MM.1S (cell line): ENCODE measurements at places on chromosomes 1 and 21.
A peak's percentile ranks its signal among the peaks of the same experiment; 100 is the strongest.

- DNase-seq, result peak; percentile 47
These were observed 14.0 kb downstream of the ATP5PO start for GRCh38 chr21:33901412-33902288.

DNA sequence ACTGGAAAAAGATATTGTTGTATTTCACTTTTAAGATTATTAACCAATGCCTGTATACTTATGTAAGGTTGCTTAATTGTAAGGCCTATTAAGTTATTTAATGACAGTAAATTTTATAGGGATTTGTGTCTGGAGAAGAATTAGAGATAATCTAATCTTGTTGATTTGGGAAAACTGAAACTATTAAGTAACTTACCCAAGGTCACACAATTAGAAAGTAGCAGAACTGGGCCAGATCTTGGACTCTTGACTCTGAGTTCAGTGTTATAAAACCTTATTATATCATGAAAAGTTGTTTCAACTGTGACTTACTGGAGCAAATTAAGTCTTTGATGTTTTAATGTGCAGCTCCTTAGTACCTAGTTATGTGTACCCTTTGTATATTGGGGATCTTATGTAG, 38.5 kb downstream of the CAMTA1 start:
- no peak for DNase-seq

GRCh38 chr21:26032263-26032662, 138.3 kb downstream of the APP start:
- no peak for DNase-seq

DNA sequence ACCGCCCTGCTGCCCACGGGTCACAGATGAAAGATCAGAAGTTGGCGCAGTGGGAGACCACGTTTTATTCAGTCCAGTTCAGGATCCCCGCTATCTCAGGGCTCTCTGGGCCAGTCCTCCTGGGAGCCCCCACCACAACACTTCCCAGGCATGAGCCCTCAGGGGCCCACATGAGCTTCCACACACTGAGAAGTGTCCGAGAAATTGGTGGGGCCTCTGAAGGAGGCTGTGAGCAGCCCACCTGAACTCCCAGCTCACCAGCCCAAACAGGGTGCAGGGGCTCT, 12.1 kb downstream of the TRIM46 start:
- no peak for DNase-seq

DNA sequence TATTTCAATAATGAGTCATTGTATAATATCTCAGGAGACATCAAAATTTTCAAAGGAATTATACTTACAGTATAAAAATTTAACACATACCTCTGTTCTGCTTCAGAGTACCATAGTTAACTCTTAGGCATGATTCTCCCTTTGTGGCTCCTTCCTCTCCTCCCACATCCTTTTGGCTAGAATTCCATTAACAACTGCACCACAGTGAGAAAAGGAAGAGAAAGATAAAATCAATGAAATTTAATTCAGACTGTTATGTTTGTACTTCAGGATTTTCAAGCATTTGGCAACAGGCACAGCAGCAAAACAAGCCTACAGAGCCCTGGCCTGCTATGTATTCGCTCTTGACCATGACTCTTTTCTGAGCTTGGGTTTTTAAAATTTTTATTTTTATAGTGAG, 57.2 kb upstream of the SGIP1 start:
- no peak for DNase-seq

DNA sequence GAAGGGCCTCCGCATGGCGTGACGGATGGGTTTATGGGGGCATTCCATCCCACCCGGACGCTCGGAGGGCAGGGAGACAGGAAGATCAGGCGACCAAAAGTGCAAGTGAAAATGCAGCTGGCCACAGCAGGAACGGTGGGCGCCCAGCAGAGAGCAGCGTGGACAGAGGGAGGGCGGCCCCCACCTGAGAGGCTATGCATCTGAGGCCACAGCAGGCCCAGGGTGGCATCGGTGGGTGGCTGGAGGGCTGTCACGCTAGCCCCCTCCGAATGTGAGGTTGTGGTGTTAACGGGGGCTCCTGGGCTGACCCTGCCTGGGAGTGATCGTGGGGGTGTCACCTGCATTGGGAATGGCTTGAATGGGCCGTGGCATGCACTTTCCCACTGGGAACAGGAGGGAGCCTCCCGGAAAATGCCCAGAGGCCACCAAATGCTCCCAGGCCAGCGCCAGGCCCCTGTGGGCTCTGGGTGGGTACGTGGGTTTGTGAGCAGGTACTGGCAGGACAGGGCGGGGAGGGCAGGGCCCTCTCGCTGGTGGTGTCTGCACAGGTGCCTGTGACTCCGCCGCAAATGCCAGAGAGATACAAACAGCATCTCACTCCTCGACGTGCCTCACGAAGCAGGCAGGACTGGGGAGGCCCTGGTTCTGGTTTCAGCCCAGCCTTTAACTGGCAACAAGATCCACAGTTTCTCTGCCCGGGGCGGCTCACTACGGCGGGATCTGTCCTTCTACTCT, 172.8 kb downstream of the PRDM16 start:
- no peak for DNase-seq

GRCh38 chr1:167301355-167301754, 80.7 kb downstream of the POU2F1 start:
- no peak for DNase-seq

DNA sequence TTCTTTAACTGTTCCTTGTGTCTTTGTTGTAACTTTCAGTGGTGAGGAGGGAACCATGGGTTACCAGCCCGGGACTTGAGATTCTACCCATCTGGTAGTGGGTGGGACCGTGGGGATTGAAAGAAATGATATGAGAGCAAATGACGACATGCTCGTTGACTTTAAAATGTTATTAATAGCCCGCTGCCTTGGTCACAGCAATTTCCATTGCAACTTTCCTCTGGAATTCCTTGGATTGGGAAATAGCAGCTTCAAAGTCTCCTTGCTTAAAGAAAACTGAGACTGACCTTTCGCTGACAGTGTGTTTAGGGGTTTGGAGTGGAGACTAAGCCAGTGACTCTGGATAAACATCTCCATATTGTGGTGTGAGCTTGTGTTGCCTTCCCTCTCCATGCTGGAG, 44.2 kb upstream of the MARK1 start:
- no peak for DNase-seq

- DNase-seq, result no peak
These were observed 107.3 kb downstream of the NTMT2 start for GRCh38 chr1:170252851-170253579.

DNA sequence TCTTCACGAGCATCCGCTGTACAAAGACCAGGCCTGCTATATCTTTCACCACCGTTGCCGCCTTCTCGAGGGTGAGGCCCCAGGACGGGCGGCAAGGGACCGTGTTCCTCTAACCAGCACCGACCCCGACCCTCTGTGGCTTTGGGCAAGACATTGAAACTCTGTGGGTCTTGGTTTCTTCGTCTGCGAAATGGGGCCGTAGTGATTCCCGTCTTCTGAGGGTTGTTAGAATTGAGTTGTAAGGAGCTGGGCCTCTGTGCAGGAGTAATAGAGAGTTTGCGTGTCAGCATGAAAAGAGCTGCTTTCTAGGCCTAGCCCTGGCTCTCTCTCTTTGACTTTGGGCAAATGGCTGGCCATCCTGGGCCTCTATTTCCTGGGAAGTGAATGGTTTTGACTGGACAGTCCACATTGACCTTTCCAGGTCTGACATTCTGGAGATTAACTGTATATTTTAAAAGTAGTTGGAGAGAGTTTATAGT, 591 bp downstream of the MRPL37 start:
- peak; percentile 18 for DNase-seq

DNA sequence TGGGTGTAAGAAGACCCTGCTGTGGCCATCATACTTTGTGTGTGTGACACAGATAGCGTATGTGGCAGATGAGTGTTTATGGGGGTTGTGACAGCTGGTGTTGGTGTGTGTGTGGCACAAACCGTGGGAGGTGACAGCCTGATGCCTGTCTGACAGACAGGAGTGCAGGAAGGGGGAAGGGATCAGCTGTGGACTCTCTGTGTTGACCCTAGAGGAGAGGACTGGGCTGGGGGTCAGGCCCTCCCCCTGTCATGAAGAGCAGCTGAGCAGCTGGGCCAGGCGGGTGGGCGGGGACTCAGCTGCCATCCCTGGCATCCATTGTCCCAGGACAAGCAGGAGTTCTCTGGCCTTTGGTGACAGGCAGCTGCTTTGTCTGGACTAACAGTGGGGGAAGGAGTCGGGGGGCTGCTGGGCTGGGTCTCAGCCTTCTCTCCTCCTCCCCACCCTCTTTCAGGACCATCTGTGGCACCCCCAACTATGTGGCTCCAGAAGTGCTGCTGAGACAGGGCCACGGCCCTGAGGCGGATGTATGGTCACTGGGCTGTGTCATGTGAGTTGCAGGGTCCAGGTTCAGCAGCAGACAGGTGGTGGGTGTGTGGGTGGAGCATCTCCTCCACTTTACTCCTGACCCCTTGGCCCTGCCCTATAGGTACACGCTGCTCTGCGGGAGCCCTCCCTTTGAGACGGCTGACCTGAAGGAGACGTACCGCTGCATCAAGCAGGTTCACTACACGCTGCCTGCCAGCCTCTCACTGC, 2.3 kb downstream of the PLK3 start:
- no peak for DNase-seq

GRCh38 chr1:159092036-159092760, 15.6 kb upstream of the AIM2 start:
- no peak for DNase-seq

DNA sequence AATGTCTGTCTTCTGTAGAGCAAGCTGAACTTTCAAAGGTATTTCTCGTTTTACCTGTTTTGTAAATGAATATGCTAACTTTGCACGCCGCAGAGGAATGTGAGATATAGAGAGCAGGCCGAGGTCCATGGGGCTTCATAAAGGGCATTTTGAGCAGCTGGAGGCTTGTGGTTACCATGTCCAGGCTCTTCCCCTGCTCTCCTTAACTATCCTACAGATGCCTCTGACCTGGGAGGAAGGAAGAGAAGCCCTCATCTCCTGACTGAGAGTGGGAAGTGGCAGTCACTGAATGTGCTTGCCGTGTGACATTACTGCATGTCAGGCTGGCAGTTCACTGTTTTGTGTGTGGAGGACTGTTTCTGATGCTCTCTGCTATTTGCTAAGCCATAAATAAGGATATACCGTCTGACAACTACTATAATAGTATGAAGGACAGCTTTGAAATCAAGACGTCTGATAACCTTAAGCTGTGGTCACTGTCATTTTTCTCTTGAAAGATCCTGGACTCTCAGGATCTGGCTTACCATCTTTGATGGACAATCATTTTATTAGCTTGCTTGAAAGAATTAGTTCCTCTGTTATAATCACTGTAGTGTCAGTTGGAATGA, 92.2 kb downstream of the DYRK1A start:
- DNase-seq, result no peak

- DNase-seq, result no peak
These were observed 53.5 kb upstream of the CTTNBP2NL start for GRCh38 chr1:112342558-112342957.

DNA sequence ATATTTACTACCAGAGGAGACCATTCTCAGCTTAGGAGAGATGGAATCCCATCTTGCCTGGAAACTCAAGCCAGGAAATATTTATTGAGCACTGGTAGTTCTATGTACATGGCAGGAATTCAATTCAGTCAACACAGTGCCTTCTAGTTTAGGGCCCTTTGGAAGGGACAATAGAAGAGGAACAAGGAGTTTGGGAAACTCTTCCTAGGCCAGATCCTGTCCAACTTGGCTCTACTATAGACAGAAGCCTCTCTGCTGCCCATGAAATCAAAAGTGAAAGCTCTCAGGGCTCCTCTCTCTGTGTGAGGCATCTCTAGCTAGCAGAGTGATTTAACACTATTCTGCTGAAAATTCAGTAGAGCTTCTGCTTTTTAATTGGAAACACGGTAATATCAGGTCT, 244.6 kb upstream of the MAP1LC3C start:
- peak; percentile 76 for DNase-seq

DNA sequence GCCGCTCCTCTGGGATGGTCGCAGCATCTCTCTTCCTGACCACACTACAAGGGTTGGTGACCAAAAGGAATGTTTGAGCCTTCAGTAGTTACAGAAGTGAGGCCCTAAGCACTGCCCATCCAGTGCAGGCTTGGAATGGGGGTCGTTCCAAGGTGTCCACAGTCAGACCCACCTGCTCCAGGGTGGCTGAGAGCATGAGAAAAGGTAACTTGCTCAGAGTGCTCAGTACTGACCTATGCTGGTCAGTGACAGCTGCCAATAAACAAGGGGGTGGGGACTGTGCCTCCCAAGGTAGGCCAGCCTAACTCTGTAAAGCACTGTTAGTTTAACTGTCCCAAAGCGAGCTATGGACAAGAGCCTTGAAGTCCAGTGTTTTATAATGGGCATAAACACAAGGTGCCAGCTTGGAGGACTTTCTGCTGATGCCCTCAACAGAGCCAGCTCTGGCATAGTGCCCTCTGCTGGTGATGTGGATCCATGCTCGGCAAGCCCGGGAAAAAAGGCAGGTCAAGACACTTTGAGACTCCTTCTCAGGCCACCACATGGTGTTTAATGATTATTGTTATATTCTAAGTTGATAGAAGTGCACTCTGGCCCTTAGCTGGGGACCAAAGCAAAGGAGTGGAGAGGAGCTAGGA, 78.1 kb upstream of the DNAH14 start:
- peak; percentile 75 for DNase-seq

DNA sequence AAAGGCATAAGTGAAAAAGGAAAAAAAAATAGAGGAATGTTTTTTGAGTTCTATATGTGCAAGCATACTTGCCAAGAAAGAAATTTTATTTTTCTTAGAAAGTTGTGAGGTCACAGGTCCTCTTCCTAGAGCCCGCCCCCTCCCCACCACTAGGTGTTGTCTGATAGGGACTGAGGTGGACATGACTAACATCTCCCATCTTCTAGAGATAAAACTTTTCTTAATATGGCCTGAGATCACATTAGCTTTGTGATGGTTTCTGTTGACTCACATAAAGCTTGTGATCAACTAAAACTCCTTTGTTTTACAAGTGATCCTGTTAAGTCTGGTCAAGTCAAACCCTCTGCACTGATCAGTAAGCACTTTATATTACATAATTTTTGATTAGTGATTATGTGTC, 33.4 kb upstream of the CITED4 start:
- DNase-seq, result no peak

DNA sequence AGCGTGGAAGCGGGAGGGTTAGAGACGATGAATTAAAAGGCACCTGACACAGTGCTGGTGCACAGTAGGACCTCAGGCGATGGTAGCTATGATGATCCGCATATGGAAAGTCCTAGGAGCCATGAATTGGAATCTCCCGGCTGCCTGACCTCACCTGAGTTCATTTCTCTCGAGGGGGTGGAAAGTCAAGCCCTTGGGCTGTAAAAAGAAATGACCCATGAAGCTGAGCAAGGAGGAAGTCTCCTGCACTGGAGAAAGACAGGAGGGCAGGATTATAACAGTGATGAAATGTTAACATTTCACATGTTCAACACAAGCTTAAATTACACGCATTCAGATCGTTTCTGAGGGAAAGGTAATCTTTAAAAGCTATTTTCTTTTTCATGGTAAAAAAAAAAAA, 481.2 kb downstream of the MATN1 start:
- DNase-seq, result no peak

DNA sequence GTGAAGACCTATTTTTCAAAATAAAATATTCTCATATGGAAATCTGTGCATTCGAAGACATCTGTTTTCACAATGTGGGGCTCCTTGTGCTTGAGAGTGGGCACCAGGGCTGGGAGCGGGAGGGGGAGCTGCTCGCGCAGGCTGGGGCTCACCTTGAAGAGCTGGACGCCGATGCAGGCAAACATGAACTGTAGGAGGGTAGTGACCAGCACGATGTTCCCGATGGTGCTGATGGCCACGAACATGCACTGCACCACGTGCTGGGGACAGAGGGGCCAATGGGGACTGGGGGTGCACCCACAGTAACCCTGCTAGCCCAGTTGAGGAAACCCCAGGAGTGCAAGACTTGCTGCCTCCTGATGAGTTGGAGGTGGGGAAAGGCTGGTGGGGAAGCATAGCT, 42.2 kb upstream of the KIF21B start:
- no peak for DNase-seq
